BJ (cell line): ENCODE measurements at places on chromosomes 3 and 15. TPM values are rescaled to one million over a fixed set of nuclear protein-coding genes. Genes with fewer than 3 reads are reported as not detected.

DNA sequence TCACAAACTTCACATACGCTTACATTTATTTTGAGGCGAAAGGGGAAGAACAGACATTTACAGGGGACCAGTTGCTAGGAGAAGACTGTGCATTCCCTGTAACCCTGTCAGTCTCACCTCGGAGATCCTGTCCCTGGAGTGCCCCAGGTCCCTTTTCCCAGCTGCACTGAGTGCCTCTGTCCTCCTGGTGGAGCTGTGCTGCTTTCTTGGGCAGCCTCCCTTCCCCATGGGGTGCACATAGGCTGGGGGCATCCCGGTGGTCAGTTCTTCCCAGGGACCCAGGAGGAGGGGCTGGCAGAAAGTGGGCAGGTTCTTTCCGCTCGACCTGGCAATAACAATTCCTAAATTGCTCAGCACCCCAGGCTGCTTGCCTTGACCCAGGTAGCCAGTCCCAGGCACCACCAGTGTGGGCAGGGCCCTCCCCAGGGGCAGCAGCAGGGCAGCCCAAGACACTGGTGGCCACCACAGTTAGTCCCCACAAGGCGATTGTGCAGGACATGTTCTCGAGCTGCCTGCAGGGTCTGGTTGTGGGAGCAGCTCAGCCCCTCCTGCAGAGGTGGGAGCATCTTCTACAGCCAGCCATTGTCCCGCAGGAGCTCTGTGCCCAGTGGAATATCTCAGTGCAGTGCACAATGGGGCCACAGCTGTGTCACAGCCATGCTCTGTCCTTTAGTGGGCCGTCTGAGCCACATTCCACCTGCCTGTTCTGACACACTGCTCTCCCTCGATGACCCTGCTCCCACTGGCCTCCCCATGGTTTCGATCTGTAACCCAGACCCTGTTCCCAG lies 36.3 kb downstream of the APBA2 start:
- DNase-seq, result no peak

DNA sequence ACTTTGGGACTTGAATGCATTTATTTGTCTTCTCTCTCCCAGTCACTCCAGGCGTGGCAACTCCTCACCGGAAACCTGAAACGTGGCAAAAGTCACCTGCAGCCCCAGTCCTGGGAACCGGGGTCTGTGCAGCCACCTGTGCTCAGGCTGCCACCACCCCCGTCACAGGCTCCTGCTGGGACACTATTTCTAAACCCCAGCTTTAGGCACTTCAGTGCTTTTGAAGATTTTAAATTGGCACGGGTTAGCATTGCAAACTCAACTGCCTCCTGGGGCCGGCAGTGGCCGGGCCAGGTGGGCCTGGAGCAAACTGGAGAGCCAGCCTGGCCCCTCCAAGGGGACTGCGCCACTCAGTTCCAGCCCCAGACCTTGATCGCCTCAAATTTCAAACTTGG lies 146.7 kb upstream of the IQSEC1 start:
- DNase-seq, result no peak

Gene CERS3
- not detected in 2 replicates for polyA plus RNA-seq

Gene GPR176
- 241 and 319 TPM in 2 replicates for polyA plus RNA-seq

Gene ANKUB1
- not detected in 2 replicates for polyA plus RNA-seq

DNA sequence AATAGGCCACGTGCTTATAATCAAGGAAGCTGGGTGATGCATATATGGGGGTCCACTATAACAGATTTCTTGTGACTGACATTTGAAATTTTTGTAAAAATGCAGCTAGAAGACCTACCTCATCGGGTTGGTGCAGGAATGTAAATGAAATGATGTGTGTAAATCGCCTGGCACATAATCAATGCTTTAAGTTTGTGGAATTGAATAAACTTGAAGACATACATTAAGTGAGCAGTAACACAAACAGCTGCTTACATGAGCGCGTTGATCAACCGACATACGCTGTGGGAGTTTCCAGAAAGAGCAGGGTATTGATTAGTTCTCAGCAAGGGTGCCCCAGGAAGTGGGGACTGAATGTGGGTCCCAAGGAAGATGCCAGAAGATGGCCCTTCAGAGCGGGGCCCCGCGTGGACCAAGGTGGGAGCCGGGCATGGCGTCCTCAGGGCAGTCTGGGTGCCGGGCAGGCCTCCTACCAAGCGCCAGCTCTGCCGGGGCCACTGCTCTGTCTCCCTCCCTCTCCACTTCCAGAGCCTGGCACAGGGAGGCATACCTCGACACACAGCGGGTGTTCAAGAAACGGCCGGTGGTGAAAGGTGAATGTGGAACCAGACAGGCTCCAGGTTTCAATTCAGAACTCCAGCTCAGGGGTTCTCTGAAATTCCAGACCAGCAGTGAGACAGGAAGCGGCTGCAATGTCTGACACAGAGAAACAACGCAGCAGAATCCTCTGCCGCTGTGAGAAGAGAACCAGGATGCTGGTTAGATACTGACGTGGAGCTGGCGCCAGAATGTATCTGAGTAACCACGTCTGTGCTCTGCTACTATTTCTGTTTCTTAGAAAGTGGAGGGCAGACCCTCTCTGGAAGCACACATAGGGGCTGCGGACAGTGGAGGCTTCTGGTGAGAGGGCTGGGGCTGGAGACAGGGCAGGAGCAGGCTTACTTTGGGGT lies 12.6 kb downstream of the BFSP2 start:
- no peak for DNase-seq

Gene KBTBD8
- polyA plus RNA-seq, result 0.31 and 0.49 TPM in 2 replicates

DNA sequence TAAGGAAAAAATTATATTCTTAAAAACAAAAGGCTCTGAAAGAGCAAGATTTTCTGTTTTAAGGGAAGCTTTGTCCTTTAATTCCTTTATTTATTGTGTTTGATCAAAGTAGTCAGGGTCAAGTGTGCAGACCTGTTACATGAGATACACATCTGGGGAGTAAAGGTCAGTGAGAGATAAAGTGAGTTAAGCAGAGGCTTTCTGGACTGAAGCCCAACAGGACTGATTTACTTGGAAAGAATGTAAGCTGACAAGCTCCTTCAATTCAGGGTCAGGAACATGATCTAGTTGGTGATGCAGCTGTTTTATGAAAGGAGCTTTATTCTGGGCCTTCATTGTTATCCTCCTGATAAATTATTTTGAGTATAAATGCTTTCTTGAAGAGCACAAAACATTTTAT lies 20.7 kb upstream of the OTOL1 start:
- DNase-seq, result no peak

GRCh38 chr3:117471831-117472230 lies 762.3 kb downstream of the TUSC7 start:
- no peak for DNase-seq

Gene LDHAL6B
- not detected in 2 replicates for polyA plus RNA-seq

Gene CASR
- not detected in 2 replicates for polyA plus RNA-seq

- DNase-seq, result no peak
Measured at GRCh38 chr3:192883512-192883911, 34.1 kb downstream of the MB21D2 start.
